Hematopoietic multipotent progenitor cell treated with erythropoietin and hydrocortisone succinate and interleukin-3 and kit ligand, for 15 days (in vitro differentiated cells): ENCODE measurements at places on chromosomes 16 and 17.

DNA sequence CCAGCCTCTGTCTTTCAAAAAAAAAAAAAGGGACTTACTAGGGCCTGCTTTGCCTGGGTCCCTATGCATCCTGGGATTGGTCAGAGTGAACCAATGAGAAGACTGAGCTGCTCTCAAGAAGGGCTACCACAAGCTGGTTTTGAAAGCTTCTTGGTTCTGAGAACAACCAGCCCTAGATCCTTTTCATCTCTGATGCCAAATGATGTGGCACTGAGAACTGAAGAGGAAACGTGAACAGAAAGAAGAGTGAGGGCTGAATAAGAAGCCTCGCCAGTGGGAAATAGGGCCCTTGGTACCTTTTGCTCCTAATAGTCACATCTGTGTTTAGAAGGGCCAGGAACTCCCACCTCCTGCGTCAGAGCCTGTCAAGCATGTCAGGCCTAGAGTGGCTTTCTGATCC is 10.7 kb downstream of the TACO1 start:
- no peak for DNase-seq

GRCh38 chr17:81726004-81726403 is 13.9 kb downstream of the SLC25A10 start:
- no peak for DNase-seq

GRCh38 chr16:30884760-30885159 is 9.1 kb downstream of the BCL7C start:
- no peak for DNase-seq

DNA sequence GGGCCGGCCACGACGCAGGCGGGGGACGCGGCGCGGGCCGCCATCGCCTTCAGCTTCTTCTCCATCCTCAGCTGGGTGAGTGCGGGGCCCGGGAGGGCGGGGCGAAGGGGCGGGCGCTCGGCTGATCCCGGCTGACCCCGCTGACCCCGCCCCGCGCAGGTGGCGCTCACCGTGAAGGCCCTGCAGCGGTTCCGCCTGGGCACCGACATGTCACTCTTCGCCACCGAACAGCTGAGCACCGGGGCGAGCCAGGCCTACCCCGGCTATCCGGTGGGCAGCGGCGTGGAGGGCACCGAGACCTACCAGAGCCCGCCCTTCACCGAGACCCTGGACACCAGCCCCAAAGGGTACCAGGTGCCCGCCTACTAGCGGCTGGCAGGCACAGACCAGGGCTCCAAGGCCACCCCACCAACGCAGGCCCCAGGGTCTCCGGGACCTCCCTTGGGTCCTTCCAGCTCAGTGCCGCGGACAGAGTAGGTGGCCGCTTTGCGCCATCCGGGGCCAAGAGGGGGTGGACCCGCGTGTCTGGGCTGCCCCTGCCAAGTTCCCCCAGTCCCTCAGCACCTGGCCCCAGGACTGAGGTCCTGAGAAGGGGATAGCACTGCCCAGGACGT is 3.0 kb downstream of the SYNGR3 start:
- no peak for DNase-seq

- no peak for DNase-seq
Observed at GRCh38 chr17:50209472-50210239, 8.2 kb upstream of the COL1A1 start.

GRCh38 chr16:65012357-65012756 is 109.5 kb downstream of the CDH11 start:
- DNase-seq, result no peak

- no peak for DNase-seq
Observed at GRCh38 chr17:4598776-4599504, 14.6 kb downstream of the SMTNL2 start.

- DNase-seq, result no peak
Observed at GRCh38 chr17:60065136-60065535, 13.6 kb downstream of the HEATR6 start.

DNA sequence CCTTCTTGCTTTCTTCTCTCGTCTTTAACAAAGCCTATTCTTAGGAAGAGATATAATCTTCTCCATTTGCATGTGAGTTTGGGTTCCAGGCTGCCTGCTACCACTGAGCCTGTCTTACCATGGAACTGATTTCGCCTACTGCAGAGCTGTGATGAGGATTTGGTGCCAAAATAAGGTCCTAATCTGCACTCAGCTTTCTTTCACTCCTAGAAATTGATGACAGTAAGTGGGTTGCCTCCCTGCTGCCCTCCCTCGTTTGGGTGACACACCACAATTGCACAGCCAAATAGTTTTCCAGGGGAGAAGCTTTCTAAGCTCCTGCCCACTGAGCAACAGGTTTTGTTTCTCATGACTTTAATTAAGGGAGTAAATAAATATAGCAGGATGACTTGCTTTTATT is 25.1 kb upstream of the ASIC2 start:
- no peak for DNase-seq

- DNase-seq, result no peak
Observed at GRCh38 chr17:909642-910323, 69.8 kb downstream of the NXN start.

DNA sequence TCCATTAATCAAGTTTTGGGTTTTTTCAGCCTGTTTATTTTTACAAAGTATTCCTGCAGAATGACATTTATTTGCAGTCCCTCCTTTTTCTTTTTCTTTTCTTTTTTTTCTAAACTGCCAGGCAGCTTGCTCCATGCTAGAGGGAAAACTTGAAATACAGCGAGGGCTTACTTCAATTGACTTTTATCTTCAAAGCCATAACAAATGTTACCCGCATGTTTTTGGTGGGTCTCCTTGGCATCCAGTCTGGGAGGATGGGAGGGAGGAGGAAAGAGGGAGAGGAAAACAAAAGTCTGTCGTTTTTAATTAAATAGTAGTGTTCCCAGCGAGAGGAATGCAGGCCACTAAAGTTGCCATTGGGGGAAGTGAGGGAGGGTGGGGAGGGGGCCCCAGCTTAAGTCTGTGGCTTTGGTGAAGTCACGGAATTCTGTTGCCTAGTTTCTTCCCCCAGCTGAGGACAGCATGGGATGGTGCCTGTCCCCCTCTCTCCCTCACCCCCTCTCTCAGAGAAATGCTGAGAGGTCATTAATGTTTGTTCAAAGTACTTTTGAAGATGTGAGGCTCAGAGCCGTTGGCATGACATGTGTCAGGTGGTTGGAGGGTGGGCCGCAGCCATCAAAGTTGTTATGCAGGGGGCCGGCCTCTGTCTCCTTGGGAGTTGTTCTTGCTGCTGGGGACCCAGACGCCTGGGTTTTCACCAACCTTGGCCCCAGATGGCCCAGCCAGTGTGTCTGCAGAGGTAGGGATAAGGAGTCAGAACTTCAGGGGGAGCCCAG is 2.9 kb downstream of the NKD1 start:
- DNase-seq, result no peak
